ENCODE measurements at places on chromosomes 4 and X. TPM values are rescaled to one million over a fixed set of nuclear protein-coding genes. Genes with fewer than 3 reads are reported as not detected.

DNA sequence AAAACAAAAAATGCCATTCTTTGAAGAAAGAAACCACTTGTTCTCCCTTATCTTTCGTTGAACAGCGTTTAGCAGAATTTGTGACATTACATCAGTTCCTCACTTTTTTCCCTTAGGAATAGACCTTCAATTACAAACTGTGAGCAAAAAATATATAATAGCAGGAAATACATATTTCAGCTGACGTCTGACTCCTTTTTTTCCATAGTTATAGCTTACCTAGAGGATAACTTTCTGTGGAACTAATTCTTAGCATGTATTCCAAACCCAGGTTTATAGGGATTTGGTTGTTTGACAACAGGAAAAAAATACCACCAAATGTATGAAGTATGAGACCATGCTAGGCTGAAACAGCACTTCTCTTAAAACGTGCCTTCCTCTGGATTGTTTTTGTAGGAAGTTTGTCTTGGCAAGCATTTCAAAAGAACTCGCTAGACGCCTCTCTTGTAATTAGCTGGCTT, 2.0 kb upstream of the LIMCH1 start:
- no peak for DNase-seq

KLF8 gene
- 2.8 TPM for total RNA-seq

DNA sequence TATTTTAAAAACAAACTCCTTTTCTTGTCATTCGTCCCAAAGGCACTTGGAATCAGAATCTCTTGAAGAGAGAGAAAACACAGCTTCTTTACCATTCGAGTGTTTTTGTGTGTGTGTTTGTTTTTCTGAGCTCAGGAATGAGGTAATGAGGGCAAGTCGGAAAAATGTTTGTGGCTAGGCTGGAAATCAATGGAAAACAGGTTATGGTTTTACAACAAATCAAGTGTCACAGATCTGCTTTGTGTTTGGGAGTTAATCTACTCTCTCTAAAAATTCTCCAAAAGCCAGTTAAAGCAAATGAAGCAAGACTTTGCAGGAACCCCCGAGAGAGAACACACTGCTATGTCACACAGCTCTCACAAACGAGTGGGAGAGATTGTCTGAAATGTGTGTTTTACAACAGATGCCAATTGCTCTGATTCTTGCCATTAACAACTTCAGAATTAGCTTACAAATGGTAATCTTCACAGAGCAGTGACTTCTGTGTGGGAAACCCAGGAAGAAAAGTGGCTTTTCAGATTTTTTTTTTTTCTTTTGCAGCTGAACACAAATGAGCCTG, 264.1 kb downstream of the CBLL2 start:
- DNase-seq = no peak

ADRA2C gene
- total RNA-seq = 0.61 TPM

COL25A1 gene
- not detected for total RNA-seq

FAM9C gene
- total RNA-seq = not detected

MAGEB2 gene
- total RNA-seq = not detected

HTN3 gene
- total RNA-seq = not detected

DNA sequence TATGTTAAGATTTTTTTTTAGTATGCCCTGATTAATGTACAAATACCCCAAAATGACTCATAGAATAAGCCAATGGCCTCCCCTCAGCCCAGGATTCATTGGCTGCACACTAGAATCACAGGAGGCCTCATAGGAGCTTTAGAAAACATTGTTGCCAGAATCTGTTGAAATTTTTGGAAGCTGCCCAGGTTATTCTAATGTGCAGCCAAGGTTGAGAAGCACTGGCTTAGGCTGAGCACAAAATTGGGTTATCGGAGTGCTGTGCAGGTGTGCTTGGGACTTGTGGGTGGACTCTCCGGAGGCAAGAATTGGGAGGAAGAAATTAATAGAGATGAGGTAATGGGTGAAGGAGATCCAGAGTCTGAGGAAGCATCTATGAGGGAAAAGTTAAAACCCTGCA, 41.3 kb upstream of the VCX start:
- no peak for DNase-seq

- DNase-seq = no peak
Observed at GRCh38 chrX:126658447-126658846, 105.8 kb upstream of the DCAF12L1 start.

DNA sequence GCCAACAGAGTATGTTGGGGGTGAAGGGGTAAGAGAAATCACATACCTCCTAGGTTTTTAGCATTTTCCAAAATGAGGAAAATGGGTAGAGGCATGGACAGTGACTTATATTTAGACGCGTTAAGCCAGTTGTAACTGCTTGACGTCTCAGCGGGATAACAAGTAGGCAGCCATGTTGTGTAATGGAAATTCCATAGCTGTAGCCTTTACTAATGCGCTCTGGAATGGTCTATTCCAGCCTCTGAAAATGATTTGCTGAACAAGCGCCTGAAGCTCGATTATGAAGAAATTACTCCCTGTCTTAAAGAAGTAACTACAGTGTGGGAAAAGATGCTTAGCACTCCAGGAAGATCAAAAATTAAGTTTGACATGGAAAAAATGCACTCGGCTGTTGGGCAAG, 135.5 kb downstream of the PTTG2 start:
- no peak for DNase-seq

GRCh38 chrX:138287205-138287877, 424.2 kb downstream of the FGF13 start:
- no peak for DNase-seq

GRCh38 chr4:54254915-54255246, 25.8 kb downstream of the PDGFRA start:
- no peak for DNase-seq

DNA sequence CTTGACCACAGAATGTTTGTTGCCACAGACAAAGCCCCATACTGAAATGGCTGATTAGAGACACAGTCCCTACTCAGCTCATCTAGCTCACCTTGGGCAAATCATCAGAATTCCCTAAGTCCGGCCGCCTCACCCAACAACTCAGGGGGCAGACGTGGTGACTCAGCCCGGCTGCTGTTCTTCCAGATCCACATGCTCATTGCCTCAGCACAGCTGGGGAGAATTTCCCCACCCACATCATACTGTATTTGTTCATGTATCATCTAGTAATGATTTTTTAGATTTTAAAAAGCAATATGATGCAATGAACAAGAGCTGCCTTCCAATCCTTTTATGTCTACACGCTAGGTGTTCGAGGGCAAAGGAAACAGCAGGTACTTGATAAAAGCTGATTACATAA, 333.8 kb upstream of the TENM3 start:
- no peak for DNase-seq

Data from colonic mucosa (tissue), 4 donors.